ENCODE measurements at places on chromosomes 1 and 21. TPM values are rescaled to one million over a fixed set of nuclear protein-coding genes. Genes with fewer than 3 reads are reported as not detected.

The NTNG1 gene
- not detected for total RNA-seq

The C1orf167 gene
- total RNA-seq: not detected

The TNFRSF9 gene
- 2.0 TPM for total RNA-seq

The TRIM46 gene
- 1.8 TPM for total RNA-seq

The CXADR gene
- total RNA-seq: 12.0 TPM

The PPFIA4 gene
- 0.40 TPM for total RNA-seq

The CAPN8 gene
- total RNA-seq: 1.1 TPM

The KANK4 gene
- total RNA-seq: 0.74 TPM

The BMP8B gene
- 5.1 TPM for total RNA-seq

The GJB3 gene
- total RNA-seq: 15.6 TPM

The TMPRSS15 gene
- not detected for total RNA-seq

The CYP4Z1 gene
- not detected for total RNA-seq

The CELA3B gene
- not detected for total RNA-seq

The TMEM240 gene
- 0.47 TPM for total RNA-seq

The INSRR gene
- total RNA-seq: not detected

The SLC1A7 gene
- total RNA-seq: 0.05 TPM

The SUSD4 gene
- total RNA-seq: 1.1 TPM

The AIRE gene
- total RNA-seq: not detected

The COA7 gene
- 22.7 TPM for total RNA-seq

The KCNT2 gene
- total RNA-seq: 0.07 TPM

The ANGPTL3 gene
- total RNA-seq: not detected

The HRNR gene
- not detected for total RNA-seq

The HOOK1 gene
- total RNA-seq: 0.22 TPM

The ECE1 gene
- total RNA-seq: 64.0 TPM

The SPRTN gene
- total RNA-seq: 14.8 TPM

The TAS1R3 gene
- 0.19 TPM for total RNA-seq

The IL24 gene
- 0.31 TPM for total RNA-seq

The GRIK1 gene
- not detected for total RNA-seq

The GJA8 gene
- not detected for total RNA-seq

The KCNQ4 gene
- total RNA-seq: 0.43 TPM

The ATP1A4 gene
- not detected for total RNA-seq

The AJAP1 gene
- not detected for total RNA-seq

The ADCY10 gene
- total RNA-seq: not detected

Measured in A549 treated with GW870086 at 1 μM for 4 hours (cell line).